ENCODE measurements at places on chromosomes 2 and 18.

DNA sequence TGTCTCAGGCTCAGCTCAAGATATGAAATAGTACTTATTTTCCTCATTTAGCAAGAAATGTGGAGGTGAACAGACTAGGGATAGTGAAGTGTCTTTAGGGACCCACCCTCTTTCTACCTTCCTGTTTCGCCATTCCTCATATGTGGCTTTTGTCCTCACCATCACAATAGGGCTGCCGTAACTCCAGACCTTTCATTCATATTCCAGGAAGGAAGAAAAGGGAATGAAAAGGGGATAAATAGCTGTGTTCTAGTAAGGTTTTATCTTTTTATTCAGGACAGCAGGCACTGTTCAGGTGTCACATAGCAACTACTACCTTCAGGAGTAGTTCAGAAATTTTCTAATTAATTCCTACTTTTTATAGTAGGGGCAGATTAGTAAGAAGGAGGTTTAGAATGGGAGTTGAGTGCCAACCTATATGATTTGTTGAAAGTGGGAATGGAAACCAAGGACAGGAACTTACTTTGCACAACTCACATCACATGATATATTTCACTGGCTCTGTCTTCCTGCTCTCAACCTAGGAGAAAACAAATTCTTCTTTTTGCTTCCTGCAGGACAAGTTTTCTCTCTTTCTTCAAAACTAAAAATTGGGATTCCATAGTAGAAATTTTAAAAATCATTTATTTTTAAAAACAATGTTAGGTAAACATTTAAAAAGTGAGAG lies 36.0 kb upstream of the HDAC4 start:
- DNase-seq, result no peak

DNA sequence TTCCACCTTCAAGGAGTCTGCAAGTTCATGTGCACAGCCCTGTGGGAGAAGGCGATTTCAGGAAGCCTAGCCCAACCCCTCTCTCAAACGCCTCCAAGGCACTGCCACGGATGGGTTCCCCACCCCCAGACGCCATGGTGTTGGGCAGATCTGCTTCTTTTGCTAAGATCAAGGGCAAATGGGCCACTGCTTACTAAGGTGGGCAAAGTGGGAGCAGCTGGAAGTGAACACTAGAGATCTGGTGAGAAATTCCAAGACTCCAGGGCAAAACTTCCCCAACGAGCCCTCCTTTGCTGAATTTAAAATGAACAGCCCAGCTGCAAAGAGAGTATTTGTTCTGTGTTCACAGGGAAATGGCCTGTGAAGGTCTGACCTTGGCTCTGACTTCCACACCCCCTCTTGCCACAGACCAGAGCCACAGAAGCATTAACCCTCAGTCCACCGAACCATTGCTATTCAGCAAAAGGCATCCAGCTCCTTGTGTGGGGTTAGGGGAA lies 45.1 kb upstream of the ZBTB7C start:
- DNase-seq, result no peak

DNA sequence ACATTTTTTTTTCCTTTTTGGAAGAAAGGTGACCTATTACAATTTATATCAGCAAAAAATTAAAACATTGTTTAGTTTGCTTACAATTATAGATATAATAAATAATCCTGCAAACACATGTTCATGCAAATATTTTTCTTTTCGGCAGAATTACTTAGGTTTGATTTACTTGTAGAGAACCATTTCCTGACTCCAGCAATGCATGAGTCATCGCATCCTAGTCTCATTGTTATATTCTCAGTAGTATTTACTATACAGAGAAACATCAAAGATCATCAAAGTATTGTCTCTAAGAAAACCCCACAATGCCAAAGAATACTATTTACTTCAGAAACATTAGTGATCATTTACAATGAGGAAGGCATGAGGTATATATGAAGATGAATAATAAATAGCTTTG lies 40.4 kb upstream of the MTIF2 start:
- no peak for DNase-seq

- no peak for DNase-seq
Observed at GRCh38 chr2:100259106-100259505, 63.2 kb downstream of the LONRF2 start.

DNA sequence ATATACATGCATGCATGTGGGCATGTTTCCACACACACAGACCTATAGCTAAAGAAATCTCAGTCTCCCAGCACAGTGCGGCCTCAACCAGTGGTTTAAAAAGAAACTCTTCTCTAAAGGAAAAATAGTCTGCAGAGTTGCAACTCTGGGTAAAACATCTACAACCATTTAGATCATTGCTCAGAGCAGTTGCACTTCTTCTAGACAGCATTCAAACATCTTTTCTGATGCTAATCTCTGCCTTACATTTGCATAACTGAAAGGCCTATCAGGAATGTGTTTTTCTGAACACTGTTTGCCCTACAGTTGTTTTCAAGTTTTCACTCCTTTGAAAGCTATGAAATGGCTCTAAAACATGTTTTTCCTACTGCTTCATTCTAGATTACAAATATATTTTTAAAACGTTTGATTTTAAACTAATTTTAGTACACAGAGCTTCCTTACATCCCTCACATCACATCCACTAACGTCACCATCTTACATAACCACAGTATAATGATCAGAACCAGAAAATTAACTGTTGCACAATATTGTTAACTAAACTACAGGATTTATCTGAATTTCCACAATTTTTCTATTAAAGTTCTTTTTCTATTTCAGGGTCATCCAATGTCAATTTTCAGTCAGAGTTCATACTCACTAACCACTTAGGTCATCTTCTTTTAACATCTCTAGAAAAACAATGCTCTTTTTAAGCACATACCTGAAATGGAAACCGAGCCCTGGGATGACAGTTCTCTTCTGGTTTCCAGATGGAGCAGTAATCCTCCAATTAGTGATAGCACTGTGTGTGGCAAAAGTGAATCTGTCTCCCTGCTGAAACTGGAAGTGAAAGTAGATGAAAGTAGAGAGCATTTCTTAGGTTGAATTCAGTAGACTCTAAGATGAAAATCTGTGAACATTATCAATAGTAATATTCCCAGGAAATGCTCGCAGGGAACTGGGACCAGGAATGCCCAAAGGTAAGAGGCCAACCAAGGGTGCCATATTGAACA lies 501.6 kb upstream of the GCFC2 start:
- no peak for DNase-seq

- no peak for DNase-seq
Observed at GRCh38 chr2:56077359-56077915, 106.4 kb upstream of the CCDC85A start.

DNA sequence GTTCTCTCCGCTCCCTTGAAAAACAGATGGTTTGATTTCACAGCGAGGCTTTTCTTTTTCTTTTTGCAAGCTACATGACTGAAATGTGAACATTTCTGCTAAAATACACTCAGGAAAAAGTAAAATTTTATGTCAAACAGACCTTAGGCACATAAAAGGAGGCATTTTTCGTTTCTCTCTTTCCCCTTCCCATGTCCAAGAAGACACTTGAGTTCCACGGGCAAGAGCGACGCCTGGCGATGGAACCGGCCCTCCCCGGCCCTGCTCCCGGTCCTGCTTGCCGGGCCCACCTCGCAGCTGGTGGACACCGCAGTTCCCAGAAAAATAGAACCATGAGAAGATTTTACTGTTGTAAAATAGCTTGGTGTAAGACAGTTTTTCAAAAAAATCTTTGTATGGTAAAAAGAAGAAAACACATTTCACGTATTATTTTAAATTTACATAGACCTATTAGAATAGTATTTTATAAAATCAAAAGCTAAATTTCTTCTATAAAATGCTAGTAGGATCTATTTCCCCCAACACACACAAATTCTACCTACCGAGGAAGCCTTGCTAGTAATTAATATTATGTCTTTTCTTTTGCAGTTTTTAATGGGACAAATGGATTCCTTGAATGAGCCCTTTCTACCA lies 2.3 kb upstream of the ALKAL2 start:
- peak; percentile 22 for DNase-seq

GRCh38 chr2:202270487-202270886 lies 4.9 kb downstream of the NOP58 start:
- DNase-seq, result no peak

GRCh38 chr2:28403370-28403956 lies 10.8 kb downstream of the FOSL2 start:
- no peak for DNase-seq

DNA sequence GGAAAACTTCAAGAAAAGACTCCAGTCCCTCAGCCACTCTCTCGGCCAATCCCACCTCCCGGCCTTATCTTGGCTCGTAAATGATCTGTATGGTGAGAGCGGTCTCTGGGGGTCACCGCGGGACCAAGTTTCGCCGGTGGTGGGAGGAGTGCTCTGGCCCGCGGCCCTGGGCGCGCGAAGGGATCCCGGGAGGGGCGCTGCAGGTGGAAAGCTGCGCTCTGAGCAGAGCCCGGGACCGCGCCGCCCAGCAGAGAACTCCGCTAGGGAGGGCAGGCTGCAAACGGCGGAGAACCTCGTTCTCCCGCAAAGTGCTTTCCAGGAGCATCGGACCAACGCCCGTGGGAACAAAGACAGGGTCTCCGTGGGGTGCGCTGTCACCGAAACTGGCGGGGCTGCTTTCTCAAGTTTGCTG lies 622 bp downstream of the LRP2 start:
- no peak for DNase-seq

DNA sequence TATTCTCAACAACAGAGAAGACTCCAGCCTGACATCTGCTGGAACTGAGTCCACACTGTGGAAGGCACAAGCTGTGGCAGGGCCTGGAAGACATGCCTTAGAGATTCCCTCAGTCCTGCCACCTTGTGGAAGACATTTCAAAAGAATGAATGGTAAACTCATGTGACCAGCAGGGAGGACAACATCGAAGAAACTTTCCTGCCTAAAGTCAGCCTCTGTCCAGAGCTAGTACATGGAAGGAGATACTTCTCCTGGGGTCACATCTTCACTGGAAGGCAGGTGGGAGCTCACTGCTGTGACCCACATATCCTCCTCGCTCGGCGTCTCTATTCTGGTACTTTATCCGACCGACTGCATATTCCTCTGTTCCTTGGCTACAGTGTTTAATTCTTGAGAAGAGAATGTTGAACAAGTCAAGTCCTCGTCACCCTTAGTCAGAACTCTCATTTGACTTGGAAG lies 59.5 kb downstream of the PUM2 start:
- DNase-seq, result peak; percentile 2

DNA sequence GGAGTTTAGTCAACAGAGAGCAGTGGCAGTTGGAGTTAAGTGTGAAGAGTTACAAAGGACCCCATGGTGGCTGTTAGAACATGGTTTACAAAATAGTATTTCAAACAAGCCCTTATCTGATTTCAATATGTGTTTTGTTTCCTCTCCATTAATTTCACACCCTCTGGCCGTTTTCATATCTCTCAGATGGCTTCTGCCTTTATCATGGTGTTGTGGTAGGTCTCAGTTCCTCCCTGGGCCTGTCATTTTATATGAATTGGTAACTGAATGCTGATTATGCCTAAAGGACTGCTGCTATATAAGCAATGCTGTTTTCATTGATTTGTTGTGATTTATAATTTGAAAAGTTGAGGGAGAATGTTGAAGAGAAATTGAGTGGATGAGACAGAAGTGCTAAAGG lies 686.7 kb downstream of the NYAP2 start:
- no peak for DNase-seq

- no peak for DNase-seq
Observed at GRCh38 chr2:29376541-29376940, 261.3 kb downstream of the CLIP4 start.

- no peak for DNase-seq
Observed at GRCh38 chr18:41769265-41769664, 185.8 kb upstream of the PIK3C3 start.

DNA sequence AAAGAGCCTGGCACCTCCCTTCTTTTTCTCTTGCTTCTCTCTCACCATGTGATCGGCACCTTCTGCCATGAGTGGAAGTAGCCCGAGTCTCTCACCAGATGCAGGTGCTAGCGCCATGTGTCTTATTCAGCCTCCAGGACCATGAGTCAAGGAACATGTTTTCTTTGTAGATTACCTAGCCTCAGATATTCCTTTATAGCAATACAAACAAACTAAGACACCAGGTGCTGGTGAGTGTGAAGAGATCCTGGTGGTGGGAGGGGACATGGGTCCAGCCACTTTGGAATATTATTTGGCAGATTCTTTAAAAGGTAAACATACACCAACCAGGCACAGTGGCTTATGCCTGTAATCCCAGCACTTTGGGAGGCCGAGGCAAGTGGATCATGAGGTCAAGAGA lies 5.9 kb upstream of the USP40 start:
- DNase-seq, result no peak

GRCh38 chr18:34085140-34085739 lies 139.5 kb downstream of the NOL4 start:
- no peak for DNase-seq

DNA sequence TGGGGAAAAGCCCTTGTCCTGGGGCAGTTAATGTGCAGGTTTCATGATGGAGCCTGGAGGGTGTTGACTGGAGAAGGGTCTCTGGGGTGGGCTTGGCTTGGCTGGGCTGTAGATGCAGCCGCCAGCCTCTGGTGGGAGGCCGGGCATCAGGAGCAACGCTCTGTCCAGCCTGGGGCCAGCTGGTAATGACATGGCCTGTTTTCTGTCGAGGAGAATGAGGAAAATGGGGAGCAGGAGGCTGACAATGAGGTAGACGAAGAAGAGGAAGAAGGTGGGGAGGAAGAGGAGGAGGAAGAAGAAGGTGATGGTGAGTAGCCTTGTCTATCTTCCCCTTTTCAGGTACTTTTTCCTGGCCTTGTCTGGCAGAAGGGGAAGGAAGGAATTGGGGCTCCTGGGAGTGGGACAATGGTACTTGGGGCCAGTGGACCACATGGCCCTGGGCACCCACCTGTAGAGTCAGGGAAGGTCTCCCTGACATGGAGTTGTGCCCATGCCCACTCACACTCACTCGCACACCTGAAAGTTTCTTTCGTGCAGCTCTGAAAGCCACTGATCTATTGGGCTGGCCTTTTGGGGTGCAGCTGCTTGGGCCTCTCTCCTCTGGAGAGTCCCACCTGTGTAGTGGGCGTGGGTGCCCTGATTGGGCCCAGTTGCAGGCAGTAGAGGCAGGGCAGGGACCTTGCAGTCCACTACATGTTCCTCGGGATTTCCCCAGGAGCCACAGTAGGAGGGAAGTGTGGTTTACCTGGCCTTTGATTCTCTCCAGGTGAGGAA lies 3.5 kb downstream of the PTMA start:
- no peak for DNase-seq

- no peak for DNase-seq
Observed at GRCh38 chr2:904246-905024, 46.2 kb upstream of the SNTG2 start.

- DNase-seq, result no peak
Observed at GRCh38 chr2:240704651-240705050, 13.0 kb downstream of the AQP12A start.

DNA sequence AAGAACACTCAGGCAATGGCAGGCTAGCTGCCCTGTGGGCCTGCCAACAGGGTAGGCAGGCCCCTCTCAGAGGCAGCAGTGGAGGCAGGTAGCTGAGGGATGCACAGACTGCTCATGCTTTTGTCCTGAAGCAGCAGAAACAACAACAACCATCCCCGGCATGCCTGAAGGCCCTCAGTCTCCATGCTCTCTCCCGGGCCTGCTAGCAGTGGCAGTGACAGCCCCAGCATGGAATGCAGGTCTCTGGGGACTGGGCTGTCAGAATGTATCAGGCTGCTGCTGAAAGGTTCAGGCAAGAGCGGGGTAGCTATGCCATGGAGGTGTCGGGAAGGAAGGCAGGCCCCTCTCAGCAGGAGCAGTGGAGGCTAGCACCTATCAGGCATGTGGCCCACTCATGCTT lies 209.8 kb downstream of the KCNJ3 start:
- DNase-seq, result no peak
